Central memory CD8-positive, alpha-beta T cell (primary cell): ENCODE measurements at places on chromosomes 2 and 18.

GRCh38 chr2:160751021-160751420 lies 257.4 kb upstream of the RBMS1 start:
- DNase-seq, result no peak

DNA sequence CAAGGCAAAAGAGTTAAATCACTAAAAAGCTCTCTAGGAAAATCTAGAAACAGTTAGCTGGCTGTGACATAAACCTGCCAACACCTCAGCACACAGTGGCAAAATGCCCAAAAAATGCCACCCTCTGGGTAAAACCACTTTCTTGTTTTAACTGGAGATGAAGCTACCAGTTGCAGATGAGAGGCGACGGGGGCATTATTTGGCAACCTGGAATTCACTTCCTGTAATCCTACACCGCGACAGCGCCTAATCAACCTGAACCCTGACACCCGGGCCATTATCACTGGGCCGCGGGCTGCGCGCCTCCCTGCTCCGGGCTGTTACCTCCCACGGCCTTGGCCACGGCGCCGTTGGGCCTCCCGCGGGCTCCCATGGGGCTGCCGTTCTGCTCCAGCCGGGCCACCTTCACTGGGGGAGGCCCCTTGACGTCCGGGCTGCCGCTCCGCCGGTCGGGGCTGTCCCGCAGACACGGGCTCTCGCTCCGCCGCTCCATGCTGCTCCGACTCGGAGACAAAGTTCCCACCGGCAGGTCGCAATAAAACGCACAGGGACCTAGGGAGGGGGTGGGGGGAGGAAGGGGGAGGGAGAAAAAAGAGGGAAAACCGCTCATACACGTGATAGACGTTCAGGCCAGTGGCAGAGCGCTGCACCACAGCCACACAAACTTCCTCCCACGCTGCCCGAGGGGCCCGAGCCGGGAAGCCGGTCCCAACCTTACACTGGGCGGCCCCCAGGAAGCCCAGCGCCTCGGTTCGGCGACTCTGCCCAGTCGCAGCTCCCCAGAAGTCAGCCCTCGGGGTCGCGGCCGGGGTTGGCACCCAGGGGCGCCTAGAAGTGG lies 2.0 kb downstream of the SATB2 start:
- no peak for DNase-seq

GRCh38 chr2:224382973-224383555 lies 18.8 kb downstream of the FAM124B start:
- no peak for DNase-seq

DNA sequence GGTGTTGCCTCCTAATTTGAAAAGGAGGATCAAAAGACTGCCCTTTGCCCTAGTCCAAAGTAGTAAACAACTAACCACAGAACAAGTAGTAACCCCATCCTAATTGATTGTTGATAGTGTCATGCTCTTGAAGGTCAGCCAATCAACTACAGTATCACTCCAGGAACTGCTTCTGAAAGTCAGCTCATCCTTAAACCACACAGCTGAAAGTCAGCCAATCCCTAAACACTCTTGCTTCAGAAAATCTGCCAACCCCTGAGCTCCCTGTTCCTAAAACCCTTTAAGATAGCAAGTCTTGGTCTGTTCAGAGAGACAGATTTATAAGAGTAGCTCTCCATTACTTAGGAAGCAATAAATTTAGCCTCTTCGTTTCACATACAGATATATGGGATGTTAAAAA lies 51.6 kb upstream of the CPO start:
- DNase-seq, result no peak

DNA sequence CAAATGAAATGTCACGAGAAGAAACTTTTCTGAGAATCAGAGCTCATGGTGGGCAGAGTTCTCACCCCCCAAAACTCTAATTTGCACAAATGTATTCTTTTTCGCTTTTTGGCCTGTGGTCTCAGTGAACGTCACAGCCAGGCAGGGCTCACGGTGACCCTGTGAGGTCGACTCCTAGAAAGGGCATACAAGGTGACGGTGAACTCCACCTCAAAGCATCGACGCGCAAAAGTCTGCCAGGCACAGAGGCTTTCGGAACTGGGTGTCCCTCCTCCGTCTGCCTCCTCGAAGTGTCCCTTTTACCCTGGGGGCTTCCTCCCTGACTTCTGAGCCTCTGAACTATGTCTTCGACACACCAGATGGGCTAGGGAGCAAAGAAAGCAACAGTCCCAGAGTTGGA lies 139.2 kb upstream of the PXDN start:
- no peak for DNase-seq

- DNase-seq, result no peak
Measured at GRCh38 chr2:84639751-84640150, 123.5 kb downstream of the DNAH6 start.

DNA sequence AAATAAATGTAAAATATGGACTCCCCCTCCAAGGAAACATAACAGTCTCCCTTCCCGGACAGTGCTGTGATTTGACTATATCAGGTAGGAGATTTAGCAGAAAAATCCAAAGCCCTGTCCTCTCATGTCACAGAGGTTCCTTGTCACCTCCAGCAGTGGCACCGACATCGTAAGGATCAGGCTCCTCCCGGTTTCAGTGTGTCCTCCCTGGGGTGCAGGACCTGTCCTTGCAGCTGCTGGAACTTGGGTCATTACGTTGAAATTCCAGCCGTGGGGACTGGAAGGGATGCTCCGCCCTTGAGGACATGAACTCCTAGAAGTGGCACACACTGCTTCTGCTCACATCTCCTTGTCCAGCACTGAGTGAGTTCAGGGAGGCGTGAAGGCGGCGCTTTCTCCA lies 101.1 kb upstream of the ODC1 start:
- no peak for DNase-seq

DNA sequence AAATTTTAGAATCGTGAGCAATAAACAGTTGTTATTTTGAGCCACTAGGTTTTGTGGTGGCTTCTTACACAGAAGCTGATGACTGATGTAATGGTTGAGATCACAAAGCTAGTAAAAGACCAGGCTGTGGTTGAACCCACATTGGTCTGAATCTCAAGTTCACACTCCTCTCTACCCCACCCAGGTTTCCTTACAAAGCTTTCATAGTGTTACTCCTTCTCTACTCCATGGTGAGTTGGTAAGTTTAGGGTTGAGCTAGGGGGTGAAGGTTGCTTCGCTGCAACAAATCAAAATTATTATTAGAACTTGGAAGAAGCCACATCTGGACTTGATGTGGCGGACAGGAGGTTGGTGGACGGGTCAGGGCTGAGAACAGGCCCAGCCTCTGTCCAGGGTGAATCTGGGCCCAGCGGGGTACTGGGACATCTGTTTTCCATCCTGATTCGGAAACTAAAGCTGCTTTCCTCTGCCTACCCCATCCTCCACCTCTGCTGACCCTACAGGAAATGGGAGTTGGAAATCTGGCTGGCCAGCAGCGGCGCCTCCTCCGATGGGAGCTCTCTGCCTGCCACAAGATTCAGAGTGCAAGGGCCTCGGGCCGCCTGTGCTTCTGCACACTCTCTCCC lies 86.3 kb downstream of the ZFP36L2 start:
- DNase-seq, result no peak

GRCh38 chr18:45464619-45465018 lies 150.7 kb upstream of the SLC14A2 start:
- DNase-seq, result no peak

DNA sequence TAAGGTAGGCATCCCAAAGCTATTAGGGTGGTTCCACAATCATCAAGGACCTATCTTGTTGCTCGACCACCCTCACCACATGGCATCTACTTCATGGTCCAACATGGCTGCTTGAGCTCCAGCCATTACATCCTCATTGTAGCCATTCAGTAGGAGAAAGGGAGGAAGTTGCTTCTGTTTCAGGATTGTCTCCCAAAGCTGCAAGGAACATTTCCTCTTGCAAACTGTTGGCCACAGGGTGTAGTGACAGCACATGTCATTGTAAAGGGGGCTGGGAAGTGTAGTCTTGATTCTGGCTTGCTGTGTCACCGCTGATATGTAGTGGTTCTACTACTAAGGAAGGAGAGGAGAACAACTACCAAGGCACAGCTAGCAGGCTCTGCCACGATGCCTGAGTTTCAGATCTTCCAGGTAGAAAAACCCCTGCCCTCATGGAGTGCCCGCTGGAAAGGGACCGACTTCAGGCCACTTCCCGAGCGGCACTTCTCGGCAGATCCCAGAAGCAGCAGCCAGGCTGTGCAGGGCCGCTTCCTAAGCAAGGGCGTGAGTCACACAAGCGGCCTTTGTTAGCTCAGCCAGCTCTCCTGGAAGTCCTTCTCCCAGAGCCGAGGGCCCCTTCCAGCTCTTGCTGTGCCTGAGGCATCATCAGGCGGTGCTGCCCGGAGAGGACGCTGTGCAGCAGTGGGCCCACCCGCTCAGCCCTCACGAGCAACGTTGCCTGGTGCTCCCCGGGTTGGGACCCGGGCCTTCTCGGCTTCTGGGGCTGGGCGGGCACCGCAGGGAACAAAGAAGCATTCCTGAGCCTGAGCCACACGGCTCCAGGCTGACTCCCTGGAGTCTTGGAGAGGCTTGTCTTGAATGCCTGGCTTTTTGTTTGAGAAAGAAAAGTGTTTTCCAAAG lies 58.2 kb downstream of the HS6ST1 start:
- DNase-seq, result no peak

GRCh38 chr18:5456577-5457461 lies 87.0 kb downstream of the EPB41L3 start:
- no peak for DNase-seq

- DNase-seq, result no peak
Measured at GRCh38 chr18:13608791-13609532, 117.4 kb downstream of the FAM210A start.

GRCh38 chr2:208792766-208793165 lies 386.2 kb downstream of the PTH2R start:
- DNase-seq, result no peak

DNA sequence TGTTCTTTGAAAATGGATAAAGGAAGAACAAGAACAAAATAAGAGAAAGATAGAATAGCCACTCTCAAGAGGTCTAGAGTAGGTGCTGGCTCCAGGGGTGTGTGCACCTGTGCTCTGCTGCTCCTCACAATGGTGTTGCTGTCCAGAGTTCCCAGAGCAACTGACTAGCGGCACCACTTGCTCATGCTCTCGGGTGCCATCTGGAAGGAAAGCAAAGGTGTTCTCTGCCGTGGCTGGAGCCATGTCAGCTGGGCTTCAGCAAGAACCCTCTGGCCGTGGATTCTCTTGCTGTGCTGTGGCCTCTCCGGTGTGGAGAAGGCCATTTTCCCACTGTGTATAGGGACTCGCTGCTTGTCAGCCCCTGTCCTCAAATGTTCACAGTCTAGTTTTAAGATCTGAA lies 114.6 kb upstream of the TEX51 start:
- DNase-seq, result no peak

GRCh38 chr2:88053934-88054781 lies 1.4 kb downstream of the KRCC1 start:
- no peak for DNase-seq

GRCh38 chr18:30057398-30057797 lies 985.1 kb downstream of the DSC3 start:
- DNase-seq, result no peak

DNA sequence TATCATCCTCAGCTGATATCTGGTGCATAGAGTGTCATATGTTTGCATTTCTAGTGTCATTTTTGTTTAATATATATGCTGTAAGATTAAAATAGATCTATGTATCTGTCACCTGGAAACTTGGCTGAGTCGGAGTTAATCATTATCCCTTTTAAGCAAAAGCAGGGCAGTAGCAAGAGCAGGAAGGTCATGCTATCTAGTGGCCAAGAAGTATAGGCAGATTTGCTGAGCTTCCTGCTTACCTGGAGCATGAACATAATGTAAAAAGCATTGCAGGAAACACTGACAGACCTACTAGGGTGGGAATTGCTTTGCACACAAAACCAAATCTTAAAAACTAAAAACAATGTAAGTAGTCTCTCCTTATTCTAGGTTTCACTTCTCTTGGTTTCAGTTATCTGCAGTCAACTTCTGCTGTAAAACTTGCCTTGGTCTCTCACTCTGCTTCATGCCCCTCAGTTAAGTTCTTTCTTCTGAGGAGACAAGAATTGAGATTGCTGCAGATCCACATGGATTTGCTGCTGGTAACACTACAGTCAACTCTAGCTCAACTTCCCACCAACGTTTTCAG lies 295.3 kb downstream of the CDH7 start:
- DNase-seq, result no peak

GRCh38 chr2:117698819-117699218 lies 115.7 kb upstream of the DDX18 start:
- no peak for DNase-seq

GRCh38 chr2:95231723-95232122 lies 24.4 kb downstream of the ZNF892 start:
- no peak for DNase-seq

DNA sequence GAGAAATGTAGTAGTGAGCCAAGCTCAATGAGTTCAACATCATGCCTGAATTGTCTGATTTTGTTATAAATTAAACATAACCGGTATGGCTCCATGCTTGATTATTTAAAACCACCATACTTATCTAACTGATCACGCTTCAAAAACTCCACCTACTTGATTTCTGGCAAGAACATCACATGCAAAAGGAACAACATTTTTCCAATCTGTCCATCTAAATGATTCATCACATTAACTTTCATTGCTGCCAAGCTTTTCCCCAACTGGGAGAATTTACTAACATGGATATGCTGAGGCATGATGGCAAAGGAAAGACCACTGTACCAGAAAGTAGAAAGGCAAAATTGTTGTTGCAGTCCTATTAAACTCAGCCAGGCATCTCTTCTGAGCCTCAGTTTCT lies 286.8 kb downstream of the TRIB2 start:
- no peak for DNase-seq

DNA sequence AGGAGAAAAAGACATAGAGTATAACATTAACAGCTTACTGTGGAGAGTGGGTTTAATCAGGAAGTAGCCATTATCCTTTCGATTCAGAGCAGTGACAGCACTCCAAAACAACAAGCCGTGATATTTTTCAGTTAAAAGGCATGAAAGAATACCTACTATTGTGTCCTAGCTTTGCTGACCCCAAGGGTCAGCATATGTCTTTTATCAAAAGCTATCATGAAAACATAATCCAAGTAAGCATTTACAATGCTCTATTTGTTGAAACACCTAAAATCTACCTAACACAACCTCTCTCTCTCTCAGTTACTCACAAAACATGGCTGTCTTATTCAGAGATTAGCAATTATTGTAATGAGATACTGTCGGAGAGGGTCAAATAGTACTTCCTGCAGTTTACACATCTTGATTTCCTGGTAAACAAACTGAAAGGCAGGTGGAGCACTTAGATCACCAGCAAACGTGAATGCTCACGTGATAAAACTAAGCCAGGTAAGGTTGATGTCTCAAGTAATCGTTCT lies 100.0 kb downstream of the BAZ2B start:
- DNase-seq, result no peak

GRCh38 chr2:171910494-171910893 lies 11.8 kb upstream of the HAT1 start:
- DNase-seq, result no peak

- DNase-seq, result no peak
Measured at GRCh38 chr2:64331114-64331645, 122.8 kb upstream of the LGALSL start.

DNA sequence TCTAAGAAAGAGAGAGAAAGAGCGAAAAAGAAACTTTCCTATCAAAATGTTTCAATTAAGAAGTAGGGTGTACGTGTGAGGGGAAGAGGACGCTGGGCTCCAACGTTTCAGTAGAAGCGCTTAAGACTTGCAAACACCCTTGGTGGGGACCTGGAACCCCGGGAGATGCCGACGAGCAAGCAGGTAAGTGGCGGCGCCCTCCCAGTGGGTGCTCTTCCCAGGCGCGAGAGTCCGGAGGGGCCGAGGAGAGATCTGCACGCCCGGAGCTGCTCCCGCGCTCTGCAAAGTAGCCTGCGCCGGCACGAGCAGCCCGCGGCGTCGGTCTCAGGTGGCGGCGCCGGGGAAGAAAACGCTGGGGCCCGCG lies 678 bp upstream of the OTX1 start:
- DNase-seq, result no peak

GRCh38 chr2:197838036-197838435 lies 33.6 kb downstream of the PLCL1 start:
- DNase-seq, result no peak

- DNase-seq, result no peak
Measured at GRCh38 chr2:98448441-98449145, 3.9 kb downstream of the INPP4A start.
